ENCODE measurements at places on chromosomes 3 and 15.

- DNase-seq, result no peak
Measured at GRCh38 chr3:58178528-58179234, 32.1 kb downstream of the DNASE1L3 start.

- DNase-seq, result no peak
Measured at GRCh38 chr3:186386883-186387560, 25.0 kb upstream of the DGKG start.

GRCh38 chr15:58923696-58924300 is 9.7 kb downstream of the SLTM start:
- no peak for DNase-seq

DNA sequence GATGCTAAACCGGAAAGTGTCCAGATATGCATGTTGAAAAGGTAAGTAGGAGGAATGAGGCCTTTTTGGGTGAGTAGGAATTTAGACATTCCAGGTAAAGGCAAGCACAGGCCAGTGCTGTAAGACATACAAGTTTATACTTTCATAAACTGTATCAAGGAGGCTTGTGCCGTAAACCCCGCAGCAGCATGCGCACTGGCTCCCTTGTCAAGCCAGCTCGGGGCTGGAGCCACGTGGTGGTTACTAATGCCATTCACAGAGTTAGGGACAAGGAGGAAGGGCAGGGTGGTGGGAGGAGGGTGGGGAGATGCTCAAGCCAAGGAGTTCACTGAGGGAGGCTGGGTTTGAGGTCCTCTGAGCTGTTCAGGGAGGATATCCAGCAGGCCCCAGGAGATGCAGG is 35.8 kb downstream of the PLD1 start:
- no peak for DNase-seq

GRCh38 chr3:174002543-174002942 is 605.0 kb downstream of the NLGN1 start:
- no peak for DNase-seq

DNA sequence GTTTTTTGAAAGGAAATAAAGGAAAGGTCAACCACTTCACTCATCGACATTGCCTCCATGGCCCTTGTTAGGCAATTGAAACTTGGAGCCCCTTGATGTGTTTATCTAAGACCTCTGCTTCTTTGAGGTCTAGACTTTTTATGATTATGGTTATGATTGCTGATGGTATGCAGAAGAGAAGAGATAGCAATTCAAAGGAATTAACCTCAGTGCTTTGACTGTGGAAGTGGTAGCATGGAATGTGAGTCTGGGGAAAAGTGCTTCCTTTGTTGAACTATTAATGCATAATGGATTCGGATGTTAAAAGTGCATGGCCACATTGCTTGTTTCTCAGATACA is 46.1 kb downstream of the FNDC3B start:
- no peak for DNase-seq

GRCh38 chr3:133196527-133196926 is 158.3 kb downstream of the TMEM108 start:
- DNase-seq, result no peak

- DNase-seq, result no peak
Measured at GRCh38 chr15:70473581-70474370, 289.6 kb downstream of the UACA start.

GRCh38 chr3:34005886-34006285 is 207.5 kb downstream of the PDCD6IP start:
- no peak for DNase-seq

DNA sequence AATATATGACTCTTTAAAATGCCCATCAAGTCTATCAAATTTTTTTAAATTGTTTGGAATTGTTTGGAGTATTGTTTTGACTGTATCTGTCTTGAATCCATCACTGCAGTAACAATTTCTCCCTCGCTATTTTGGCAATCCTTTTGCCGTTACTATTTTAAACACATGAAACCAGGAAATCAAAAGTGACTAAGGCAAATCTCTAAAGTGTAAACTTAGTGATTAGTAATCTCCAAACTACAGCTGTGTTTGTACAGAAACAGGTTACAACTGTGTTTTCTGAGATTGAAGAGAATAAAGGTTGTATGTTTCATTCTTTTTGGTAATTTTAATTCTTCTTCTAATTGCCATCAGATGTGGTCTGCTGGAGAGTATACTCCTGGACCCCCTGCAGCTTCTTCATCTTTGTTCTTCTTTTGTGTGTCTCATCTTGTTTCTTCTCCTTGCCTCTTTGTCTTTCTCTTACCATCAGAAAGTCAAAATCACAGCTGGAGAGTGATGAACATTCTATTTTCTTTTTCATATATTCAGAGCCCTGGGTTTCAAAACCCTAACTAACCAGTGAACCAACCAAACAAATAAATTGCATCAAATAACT is 465.4 kb downstream of the RBMS3 start:
- no peak for DNase-seq

- no peak for DNase-seq
Measured at GRCh38 chr15:64695561-64695992, 79.8 kb downstream of the RBPMS2 start.

- no peak for DNase-seq
Measured at GRCh38 chr3:138426211-138426610, 8.2 kb upstream of the ESYT3 start.

DNA sequence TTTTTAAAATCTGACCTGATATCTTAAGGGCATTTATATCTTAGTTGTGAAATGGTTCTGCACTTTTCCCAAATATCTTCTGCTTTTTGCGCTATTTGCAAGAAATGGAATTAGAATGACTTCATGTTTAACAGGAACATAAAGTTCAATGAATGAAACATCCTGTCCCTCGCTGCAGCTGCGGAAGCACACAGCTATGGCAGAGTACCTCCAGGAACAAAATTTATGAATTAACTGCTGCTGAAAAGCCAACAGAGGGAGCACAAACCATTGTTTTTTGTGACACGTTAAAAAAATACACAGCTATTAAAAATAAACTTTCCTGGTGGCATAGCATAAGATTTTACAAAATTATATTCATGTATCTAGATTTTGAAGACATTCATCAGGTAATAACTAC is 404.4 kb upstream of the MDFIC2 start:
- DNase-seq, result no peak

- no peak for DNase-seq
Measured at GRCh38 chr3:24678021-24678420, 183.4 kb upstream of the THRB start.

GRCh38 chr3:152225201-152225600 is 43.5 kb upstream of the MBNL1 start:
- DNase-seq, result no peak

- no peak for DNase-seq
Measured at GRCh38 chr3:121330118-121330517, 215.7 kb downstream of the POLQ start.

DNA sequence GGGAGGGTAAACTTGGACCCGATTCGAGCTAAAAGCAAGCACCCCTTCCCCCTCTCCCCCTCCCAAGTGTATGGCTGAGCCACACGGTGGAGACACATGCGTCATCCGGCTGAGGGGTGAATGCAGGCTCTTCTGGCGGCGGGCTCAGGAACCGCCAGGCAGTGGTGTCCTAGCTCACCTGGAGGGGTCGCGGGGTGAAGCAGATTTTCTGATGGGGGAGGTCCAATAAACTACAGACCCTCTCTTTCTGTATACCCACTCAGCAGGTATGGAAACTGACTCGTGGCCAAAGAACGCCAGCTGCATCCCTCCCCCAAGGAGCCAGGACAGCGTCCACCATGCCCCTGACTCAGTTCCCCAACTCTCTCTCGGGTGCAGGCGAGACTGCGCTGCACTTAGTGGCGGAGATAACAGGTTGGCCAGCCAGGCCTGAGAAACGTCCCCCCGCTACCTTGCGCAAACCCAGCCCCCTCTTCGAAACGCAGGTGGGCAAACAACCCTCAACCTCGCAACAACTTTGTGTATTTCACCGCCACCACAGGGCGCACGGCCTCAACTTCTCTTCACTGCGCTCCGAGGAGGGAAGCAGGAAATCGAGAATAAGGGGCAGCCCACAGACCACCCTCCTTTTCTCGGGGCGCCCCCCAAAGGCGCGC is 1.3 kb downstream of the MAGI1 start:
- DNase-seq, result no peak

- DNase-seq, result no peak
Measured at GRCh38 chr3:69683082-69683806, 56.0 kb upstream of the MITF start.

DNA sequence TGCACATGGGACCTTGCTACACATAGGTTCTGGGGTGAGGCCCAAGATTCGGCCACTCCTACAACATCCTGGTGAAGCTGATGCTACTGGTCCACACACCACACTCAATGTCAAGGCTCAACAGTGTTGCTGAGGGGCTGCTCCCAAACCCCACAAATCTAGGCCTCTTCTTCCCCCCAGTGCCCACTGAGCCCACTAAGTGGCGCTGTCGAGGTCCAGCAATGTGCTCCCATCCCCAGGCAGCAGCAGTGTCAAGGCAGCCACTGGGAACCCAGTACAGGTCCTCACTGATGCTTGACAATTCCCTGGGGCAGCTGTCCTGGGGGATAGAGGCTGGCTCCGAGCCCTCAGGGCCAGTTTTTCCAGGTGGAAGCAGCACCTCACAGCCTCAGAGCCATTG is 21.5 kb downstream of the SCN5A start:
- DNase-seq, result no peak

DNA sequence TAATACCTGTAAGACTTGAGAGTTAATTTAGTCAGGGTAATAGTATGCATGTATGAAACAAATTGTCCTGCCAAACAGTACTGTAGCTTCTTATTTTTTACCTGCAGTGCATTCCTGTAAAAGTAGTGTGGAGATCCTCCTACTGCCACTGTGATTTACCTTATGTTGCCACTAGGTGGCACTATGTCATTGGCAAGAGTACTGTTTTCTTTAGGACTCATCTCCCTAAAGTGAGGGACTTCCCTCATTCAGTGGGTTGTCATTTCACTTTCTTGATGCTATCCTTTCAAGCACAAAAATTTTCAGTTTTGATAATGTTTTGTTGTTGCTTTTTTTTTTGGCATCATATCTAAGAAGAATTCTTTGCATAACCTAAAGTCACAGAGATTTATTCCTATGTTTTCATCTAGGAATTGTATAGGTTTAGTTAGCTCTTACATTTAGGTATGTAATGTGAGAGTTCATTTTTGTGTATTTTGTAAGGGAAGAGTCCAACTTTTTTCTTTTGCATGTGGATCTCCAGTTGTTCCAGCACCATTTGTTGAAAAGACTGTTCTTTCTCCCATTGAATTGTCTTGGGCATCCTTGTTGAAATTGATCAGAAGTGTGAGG is 105.7 kb downstream of the AKAP13 start:
- no peak for DNase-seq

DNA sequence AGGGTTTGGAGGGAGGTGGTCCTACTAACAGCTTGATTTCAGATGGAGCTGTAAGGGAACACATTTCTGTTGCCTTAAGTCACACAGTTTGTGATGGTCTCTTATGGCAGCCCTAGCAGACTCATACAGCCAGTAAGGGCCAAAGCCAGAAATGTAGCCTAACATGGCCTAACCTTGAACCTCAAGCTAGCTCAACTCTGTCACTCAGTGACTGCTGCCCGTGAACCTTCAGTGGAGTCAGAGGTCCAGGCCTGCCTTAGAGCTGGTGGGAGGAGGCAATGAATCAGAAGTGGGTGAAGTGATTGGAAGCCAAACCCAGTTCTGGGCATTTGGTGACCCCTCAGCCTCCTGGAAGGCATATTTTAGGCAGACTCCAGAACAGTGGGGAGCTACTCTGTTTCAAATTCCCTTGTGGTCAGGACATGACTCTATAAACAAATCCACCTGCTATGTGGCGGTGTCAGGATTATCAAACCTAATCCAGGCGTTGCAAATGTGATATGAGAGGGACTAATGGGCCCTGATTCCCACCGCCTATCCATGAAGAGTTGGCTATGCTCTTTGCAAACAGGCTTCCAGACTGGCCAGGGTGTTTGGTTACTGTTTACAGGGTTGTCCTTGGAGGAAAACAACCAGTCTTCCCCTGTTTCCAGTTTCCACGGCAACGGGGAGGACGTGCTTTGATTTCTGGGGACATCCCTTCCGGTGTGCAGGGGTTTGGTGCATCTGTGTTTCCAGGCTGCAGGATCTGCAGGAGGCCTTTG is 105.9 kb upstream of the AGBL1 start:
- DNase-seq, result no peak

GRCh38 chr3:187612656-187613055 is 57.5 kb downstream of the SST start:
- DNase-seq, result no peak
